ENCODE measurements at places on chromosomes 5 and 9. TPM values are rescaled to one million over a fixed set of nuclear protein-coding genes. Genes with fewer than 3 reads are reported as not detected.

- H3K27ac ChIP-seq, result no peak overlapping the region
- no peaks in the 10 kb centered on the region for H3K27me3 ChIP-seq
- H3K4me1 ChIP-seq, result peaks cover 12% of the 10 kb centered on the region
- H3K4me3 ChIP-seq, result no peak overlapping the region
- DNase-seq, result no peak
- peaks cover 6% of the 10 kb centered on the region for H3K36me3 ChIP-seq
Observed at GRCh38 chr5:6638236-6638635, 5.0 kb downstream of the SRD5A1 start.

DNA sequence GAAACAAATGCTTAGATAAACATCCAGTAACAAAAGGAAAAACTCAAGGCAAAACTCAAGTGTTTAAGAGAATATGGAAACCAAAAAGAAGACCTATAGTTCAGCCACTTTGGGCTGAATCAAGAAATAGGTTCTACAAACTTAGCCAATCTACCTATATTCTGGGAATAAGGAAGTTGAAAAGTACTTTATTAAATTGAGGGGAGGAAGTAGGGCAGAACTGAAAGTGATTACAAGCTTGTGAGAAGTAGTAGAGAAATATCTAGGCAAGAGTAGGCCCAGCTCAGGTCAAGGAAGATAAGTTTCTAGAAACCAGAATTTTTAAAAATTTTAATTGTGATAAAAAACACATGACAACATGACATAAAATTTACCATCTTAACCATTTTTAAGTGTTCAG lies 384.8 kb upstream of the PCSK5 start:
- no peak overlapping the region for H3K4me3 ChIP-seq
- H3K27me3 ChIP-seq, result no peaks in the 10 kb centered on the region
- no peak for DNase-seq
- H3K4me1 ChIP-seq, result no peaks in the 10 kb centered on the region
- no peaks in the 10 kb centered on the region for H3K36me3 ChIP-seq

GRCh38 chr9:131720330-131720729 lies 19.5 kb downstream of the RAPGEF1 start:
- H3K36me3 ChIP-seq, result peaks cover 3% of the 10 kb centered on the region
- no peak overlapping the region for H3K27ac ChIP-seq
- H3K27me3 ChIP-seq, result no peaks in the 10 kb centered on the region

Gene SLC34A1
- total RNA-seq, result not detected

GRCh38 chr9:89865357-89865756 lies 260.5 kb downstream of the GADD45G start:
- DNase-seq, result no peak
- no peak overlapping the region for H3K4me3 ChIP-seq
- peaks cover 2% of the 10 kb centered on the region for H3K27me3 ChIP-seq
- no peaks in the 10 kb centered on the region for H3K36me3 ChIP-seq
- H3K4me1 ChIP-seq, result peaks cover 14% of the 10 kb centered on the region

DNA sequence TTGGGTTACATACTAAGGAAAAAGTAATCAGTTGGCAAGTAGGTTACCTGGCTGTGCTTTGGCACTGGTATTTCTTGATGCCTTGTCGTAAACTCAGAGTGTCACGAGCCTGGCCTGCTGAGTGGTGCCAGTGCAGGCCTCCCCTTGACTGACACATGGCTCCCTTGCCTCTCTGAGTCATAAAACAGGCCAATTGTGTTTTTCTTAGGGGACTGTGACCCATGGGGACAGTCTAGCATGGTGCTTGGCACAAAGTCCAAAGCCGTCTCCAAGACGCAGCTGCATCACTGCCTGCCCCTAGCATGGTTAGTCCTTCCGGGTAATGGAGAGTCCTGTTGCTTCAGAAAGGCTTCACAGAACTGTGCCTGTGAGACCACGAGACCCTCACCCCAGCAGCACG lies 132.5 kb downstream of the MVB12B start:
- no peak overlapping the region for H3K27ac ChIP-seq
- DNase-seq, result no peak
- H3K36me3 ChIP-seq, result peaks cover 2% of the 10 kb centered on the region

DNA sequence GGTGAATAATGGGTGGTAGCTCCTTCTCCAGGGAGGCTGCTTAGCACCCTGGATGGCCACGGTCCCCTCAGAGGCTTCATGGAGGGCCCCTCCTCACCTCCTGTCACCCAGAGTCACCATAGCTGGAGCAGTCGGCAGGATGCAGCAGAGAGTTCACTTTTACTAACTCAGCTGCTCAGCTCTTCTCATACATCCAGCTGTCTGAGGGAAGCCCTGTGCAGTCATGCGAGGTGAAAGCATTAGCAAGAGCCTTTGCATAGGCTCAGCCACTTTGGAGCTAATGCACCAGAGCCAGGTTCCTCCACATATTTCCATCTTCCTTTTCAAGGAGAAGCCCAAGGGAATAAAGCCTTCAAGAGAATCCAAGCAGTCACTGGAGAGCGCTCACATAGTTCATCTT lies 499.2 kb downstream of the BNC2 start:
- H3K4me3 ChIP-seq, result no peak overlapping the region
- DNase-seq, result no peak
- no peaks in the 10 kb centered on the region for H3K27me3 ChIP-seq
- H3K27ac ChIP-seq, result no peak overlapping the region
- no peaks in the 10 kb centered on the region for H3K4me1 ChIP-seq
- no peaks in the 10 kb centered on the region for H3K36me3 ChIP-seq

- peak overlapping the region; percentile 71 for H3K4me3 ChIP-seq
- no peaks in the 10 kb centered on the region for H3K27me3 ChIP-seq
- DNase-seq, result no peak
- H3K4me1 ChIP-seq, result peaks cover 2% of the 10 kb centered on the region
- H3K36me3 ChIP-seq, result no peaks in the 10 kb centered on the region
Observed at GRCh38 chr5:146203872-146204192, 427 bp downstream of the RBM27 start.

- H3K36me3 ChIP-seq, result no peaks in the 10 kb centered on the region
- DNase-seq, result no peak
- H3K27ac ChIP-seq, result no peak overlapping the region
- no peak overlapping the region for H3K4me3 ChIP-seq
- H3K27me3 ChIP-seq, result peaks cover 44% of the 10 kb centered on the region
Observed at GRCh38 chr9:129669141-129669718, 3.8 kb downstream of the PRRX2 start.

Gene FIBCD1
- not detected for total RNA-seq

Gene ORM2
- total RNA-seq, result not detected
